Inflammatory macrophage (primary cell): ENCODE measurements at places on chromosomes 3 and 15.

GRCh38 chr3:18679238-18679637, 254.1 kb upstream of the SATB1 start:
- no peak for DNase-seq

DNA sequence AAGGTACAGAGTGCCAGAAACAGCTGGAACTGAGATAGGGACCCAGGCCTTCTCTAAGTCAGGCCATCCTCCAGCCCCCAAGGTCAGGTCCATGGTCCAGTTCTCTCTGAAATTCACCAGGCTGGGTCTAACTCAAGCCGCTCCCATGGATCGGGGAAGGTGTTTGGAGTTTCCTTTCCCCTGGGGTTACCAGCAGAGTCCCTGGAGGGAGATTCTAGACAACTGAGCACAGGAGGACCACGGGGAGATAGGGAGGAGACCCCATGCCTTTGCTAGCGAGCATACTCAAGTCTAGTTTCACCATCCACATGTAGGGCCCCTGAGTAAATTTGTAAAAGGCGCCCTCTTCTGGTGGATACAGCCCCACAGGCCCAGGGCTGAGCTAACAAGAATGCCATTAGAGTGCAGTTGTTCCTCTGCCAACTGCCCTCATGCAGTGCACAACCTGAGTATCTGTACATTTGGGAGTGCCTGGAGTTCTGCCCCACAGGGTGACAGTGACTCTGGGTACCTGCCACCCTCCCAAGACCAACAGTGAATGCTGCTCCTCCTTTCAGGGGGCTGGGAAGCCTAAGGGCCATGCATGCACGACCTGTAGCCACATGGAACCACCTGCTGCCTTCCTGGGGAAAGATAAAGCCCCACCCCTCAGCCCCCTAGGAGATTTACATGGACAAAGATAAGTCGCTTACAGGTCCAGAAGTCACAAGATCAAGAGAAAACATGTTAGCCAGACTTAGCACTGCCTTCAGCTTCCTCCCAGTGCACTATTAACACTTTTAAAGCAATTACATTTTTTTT, 89.0 kb downstream of the IQSEC1 start:
- DNase-seq: peak; percentile 59

- peak; percentile 27 for DNase-seq
Observed at GRCh38 chr3:11641683-11642430, 1.9 kb downstream of the VGLL4 start.

DNA sequence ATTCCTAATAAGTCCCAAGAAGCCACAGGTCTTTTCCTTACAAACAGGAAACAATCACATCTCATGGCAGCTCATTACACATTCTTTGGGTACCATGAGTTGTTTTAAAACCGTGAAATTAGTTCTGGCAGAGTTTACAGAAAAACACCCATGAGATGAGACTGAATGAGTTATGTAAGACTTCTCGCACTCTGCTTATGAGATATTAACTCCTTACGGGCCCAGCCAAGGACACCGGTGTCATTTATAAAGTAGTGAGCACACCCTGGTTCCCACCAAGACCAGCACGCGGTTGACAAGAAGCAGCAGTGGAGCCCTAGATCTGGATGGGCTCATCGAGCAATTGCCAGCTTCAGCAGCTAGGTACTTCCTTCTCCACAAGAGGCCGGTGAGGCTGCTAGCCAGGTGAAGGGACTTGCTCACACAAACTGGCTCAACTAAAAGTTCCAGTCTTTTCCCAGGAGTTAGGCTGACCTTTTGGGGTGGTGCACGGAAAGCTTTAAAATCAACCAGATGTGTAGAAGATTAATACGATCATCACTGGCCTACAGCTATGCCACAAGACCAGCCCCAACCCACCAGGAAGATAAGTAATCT, 318.6 kb upstream of the ICE2 start:
- no peak for DNase-seq

DNA sequence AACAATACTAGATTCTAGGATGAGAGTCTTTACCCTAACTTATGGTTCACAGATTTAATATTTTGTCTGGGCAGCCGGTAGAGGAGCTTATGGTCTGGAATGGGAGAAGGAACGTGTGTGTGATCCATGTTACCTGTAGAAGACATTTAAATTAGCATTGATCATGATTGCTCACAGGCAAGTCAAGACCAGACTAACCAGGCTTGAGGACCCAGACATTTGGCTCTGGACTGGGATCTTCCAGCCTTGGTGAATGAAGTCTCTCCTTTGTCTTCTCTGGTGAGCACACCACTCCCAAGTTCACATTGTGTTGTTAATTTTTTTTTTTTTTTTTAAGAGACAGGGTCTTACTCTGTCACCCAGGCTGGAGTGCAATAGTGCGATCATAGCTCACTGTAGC, 11.7 kb downstream of the ABHD2 start:
- DNase-seq: no peak

DNA sequence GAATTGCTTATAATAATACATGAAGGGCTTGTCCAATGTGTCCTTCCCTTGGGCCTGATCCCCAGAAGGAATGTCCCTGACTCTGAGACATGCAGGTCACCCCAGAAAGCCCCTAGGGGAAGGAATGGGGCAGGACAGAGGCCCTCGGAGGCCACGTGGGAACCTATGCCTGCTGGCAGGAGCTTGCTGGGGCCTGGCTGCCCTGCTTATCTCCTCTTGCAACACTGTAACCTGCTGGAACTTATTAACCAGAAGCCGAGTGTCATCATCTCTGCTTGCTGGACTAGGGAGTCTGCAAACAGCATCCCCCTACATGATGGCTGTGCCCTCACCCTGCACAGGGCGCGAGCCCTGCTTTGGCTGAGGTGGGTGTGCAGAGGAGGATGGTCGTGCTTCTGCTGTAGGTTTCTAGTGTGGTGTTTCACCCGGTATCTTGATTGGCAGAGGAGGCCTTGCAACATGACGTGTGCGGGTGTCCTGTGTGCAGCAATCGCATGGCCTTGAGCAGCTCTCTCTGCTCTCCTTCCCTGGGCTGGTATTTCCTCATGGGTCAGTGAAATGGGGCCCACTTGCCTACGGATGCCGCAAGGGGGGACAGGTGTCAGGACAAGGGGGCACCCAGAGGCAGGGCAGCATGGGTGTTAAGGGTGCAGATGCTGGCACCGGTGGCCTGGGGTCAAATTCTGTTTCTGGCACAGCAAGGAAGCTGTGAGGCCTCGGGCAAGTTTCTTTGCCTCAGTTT, 5.0 kb downstream of the CHST13 start:
- peak; percentile 49 for DNase-seq

GRCh38 chr3:149909923-149910322, 60.8 kb downstream of the PFN2 start:
- DNase-seq: no peak

DNA sequence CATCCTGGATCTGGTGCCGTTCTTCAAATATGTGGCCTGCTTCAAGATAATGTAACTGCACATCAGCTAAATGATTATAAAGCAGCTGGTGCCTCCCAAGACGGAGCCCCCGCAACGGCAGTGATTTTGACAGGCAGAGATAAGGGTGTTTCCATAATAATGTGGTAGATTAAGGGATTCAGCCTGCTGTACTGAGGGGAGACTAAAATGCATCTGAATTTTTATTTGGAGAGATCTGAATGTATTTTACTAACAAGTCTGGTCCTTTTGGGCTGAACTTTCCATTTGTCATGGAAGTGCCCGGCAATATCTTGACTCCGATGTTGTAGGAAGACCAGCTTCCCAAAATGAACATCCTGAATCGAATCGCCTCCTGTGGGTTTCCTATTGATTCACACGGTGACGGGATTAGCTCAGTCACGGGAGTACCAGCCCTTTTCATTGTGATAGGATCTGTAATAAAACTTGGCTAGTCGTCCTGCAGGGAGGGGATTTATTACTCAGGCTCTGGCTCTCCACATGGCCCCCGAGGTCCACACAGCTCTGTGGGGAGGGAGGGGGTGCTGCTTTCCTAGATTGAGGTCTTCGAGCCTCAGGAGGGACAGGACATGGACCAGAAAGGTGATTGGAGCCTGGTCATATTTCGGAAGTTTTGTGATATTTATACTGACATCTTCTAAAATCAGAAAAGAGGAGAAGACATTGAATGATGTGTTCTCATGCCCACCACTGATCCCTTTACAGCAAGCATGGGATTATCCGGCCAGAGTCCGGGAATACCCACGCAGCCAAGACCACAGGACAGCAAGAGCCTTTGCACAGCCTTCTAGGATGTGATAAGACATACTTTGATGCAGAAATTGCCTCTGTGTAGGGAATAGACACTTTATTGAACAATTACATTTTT, 2.5 kb upstream of the PCSK6 start:
- DNase-seq: no peak

GRCh38 chr3:123423806-123424205, 25.1 kb downstream of the ADCY5 start:
- no peak for DNase-seq

- DNase-seq: no peak
Observed at GRCh38 chr3:72185549-72186399, 400.8 kb upstream of the PROK2 start.

DNA sequence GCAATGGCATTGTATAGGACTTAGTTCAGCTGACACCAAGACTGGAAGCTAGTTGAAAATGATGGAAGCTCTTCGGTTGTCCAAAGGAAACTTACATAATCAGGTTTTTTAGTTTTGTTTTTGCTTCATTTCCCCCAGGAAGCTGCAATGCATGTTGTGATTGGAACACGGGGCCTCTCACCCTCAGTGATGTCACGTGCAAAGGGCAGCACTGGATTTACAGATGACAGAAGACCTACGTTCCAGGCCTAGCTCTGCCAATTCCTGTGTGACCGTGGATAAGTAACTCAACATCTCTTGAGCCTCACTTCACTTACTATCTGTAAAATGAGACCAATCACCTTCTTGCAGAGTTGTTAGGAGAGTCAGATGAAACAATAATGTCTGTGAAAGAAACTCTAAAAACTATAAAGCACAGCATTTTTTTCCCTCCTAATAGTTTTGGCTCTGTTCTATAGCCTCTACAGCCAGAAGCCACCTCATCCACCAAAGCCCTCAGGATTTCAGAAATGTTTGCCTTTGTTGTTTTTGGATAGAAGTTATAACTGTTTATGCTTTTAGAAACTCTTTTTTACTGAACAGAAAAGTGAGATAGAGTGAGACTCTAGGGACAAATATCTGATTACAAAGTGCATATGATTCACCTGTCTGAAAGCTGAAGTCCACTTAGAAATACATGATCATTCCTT, 4.6 kb downstream of the RBSN start:
- DNase-seq: no peak

DNA sequence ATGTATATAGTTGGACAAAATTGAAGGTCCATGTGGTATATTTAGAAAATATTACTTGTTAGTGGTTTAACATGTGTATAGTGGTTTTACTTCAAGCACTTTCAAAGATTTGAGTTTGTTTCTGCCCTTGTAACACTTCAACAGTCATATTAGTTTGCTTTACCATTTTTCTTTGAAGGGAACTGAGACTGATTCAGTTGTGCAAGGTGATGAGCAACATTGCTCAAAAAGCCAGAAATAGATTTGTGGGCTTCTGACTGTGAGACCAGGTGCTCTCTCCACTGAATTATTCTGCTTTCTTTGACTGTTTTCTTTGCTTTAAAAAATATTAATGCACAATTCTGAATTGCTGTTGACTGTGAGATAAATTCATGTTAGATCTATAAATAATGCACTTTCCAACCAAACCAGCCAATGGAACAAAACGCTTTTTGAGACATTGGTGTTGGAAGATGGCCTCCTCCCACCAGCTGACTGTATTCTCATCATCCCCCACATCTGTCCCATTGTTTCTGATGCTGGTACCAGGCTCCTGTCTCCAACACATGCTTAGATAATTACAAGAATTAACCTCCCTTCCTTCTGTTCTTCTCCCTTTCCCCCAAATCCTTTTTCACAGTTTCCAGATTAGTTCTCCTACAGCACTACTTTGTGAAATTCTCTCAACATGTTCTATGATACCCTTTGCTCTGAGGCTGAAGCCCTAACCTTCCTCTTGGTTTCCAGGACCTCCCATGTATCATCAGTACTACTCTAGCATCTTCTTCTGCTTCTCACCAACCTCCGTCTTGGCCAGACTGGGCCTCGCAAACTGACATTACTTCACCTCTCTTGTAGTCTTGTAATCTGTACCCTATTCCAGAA, 27.9 kb downstream of the PLCL2 start:
- DNase-seq: peak; percentile 48

GRCh38 chr15:64247535-64247905, 84.7 kb upstream of the PPIB start:
- no peak for DNase-seq

- peak; percentile 48 for DNase-seq
Observed at GRCh38 chr15:64635499-64636495, 139.6 kb downstream of the RBPMS2 start.

GRCh38 chr3:122188737-122189136, 5.3 kb downstream of the CASR start:
- no peak for DNase-seq

GRCh38 chr15:48425051-48425450, 93.8 kb downstream of the DUT start:
- no peak for DNase-seq

- no peak for DNase-seq
Observed at GRCh38 chr3:172228036-172228415, 188.6 kb downstream of the FNDC3B start.

GRCh38 chr3:55078876-55079275, 151.0 kb upstream of the LRTM1 start:
- DNase-seq: no peak

DNA sequence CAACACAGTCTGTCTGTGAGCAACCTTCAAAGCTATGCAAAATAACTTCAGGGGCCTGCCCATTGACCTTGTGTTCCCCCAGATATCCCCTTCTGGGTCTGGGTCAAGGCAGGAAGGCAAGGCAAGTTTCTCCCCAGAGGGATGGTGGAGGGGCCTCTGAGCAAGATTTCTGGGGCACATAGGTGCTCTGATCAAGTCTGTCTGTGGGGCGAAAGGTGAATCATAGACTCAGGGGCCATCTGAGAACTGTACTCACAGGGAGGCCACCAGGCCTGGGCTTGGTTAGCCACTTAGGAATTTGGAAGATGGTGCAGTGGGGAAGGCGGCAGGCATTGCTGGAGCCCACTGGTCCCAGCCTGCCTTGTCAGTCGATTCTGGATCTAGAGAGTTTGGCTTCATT, 92.4 kb downstream of the MINAR1 start:
- no peak for DNase-seq
